ENCODE measurements at places on chromosomes 5 and 9. TPM values are rescaled to one million over a fixed set of nuclear protein-coding genes. Genes with fewer than 3 reads are reported as not detected.

The CRHBP gene
- 3.2 TPM for total RNA-seq

The MARCOL gene
- not detected for total RNA-seq

The PCDHGA6 gene
- total RNA-seq, result 13.2 TPM

The TEX48 gene
- not detected for total RNA-seq

The SPAAR gene
- total RNA-seq, result 0.33 TPM

The SLIT3 gene
- total RNA-seq, result 32.4 TPM

The C1QTNF2 gene
- total RNA-seq, result 16.9 TPM

The LCN12 gene
- 2.9 TPM for total RNA-seq

The RORB gene
- 265 TPM for total RNA-seq

The ECPAS gene
- total RNA-seq, result 83.8 TPM

The LRRC70 gene
- total RNA-seq, result 13.7 TPM

The TAF11L10 gene
- not detected for total RNA-seq

The PCDHA9 gene
- total RNA-seq, result 4.6 TPM

All from camera-type eye (tissue), 1 donor.